ENCODE measurements at places on chromosomes 12 and 14.

DNA sequence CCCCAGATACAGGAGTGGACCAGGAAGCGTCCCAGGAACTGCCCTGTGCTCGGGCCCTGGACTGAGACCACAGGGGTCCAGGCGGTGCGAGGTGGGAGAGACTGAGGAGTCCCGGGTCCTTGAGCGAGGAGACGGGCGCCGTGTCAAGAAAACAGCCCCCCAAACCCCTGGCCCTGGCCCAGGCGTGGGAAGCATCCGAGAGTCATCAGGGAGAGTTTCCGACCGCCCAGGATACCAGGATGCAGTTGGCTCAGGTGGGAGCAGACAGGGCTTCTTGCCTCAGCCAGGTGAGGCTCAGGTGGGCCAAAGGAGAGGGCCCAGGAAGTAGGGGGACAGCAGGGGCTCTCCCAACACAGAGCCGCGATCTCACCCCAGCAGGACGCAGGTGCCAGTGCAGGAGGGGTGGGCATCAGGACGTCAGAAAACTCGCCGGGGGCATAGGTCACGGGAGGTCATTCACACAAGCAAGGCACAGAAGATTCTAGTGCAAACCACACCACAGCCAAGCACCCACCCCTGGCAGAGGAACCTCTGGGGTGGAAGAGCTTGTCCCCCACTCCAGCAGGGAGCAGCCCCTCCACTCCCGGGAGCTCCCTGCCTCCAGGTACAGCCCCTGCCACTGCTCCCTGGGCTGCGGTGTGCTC lies 102.5 kb upstream of the EIF5 start:
- no peak for DNase-seq

DNA sequence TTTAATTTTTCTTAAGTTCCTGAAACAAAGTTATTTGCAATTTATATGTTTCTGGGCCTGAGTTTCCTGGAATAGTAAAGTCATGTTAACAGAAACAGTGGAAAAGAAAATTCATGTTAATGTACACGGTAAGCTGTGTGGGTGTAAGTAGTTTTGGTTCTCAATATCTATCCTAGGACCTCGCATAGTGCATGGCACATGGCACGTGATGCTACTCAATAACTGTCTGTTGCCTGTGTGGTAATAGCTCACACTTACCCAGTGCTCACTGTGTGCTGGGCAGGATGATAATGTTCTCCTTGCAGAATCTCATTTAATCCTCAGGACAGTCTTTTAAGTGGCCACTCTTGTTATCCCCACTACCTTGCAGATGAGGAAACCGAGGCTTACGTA lies 100.7 kb downstream of the DUSP16 start:
- DNase-seq, result no peak

GRCh38 chr14:105889666-105890473 lies 363.5 kb downstream of the TMEM121 start:
- DNase-seq, result no peak

GRCh38 chr12:128365651-128366231 lies 98.8 kb downstream of the TMEM132C start:
- DNase-seq, result no peak

DNA sequence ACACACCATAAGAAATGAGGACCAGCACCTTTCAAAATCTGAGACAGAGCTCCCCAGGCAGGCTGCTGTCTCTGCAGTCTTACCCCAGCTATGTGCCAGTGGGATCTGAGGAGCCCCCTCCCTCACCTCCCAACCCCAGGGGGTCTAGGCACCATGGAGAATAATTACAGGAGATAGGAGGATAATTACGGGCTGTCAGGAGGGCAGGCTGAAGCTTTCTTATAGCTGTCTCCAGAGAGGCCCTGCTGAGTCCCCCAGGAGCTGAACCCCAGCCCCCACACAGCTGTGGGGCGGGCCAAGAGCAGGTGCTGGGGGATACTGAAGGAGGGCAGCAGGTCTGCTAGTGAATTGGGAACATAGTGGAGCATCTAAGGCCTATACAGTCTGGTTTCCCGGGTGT lies 6.8 kb downstream of the CPNE6 start:
- no peak for DNase-seq

DNA sequence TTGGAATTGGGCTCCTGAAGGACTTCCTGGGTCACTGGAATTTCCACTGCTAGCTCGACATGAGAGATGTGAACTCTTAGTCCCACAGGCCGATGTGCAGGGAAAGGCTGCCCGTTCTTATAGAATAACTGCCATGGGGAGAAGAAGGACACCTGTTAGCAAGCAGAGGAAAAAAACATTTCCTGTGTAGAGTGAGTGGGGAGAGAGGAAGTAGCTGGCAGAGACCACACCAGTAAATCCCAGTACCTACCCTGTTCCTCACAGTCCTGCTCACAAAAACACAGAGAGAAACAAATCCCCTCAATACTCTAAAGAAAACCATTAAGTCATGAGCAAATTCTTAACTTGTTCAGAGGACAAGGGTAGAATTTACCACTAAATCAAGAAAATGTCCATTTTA lies 29.5 kb downstream of the AREL1 start:
- no peak for DNase-seq

- DNase-seq, result no peak
Observed at GRCh38 chr14:24259282-24260025, 3.5 kb downstream of the TGM1 start.

- no peak for DNase-seq
Observed at GRCh38 chr14:90664911-90665310, 151.3 kb downstream of the TTC7B start.

DNA sequence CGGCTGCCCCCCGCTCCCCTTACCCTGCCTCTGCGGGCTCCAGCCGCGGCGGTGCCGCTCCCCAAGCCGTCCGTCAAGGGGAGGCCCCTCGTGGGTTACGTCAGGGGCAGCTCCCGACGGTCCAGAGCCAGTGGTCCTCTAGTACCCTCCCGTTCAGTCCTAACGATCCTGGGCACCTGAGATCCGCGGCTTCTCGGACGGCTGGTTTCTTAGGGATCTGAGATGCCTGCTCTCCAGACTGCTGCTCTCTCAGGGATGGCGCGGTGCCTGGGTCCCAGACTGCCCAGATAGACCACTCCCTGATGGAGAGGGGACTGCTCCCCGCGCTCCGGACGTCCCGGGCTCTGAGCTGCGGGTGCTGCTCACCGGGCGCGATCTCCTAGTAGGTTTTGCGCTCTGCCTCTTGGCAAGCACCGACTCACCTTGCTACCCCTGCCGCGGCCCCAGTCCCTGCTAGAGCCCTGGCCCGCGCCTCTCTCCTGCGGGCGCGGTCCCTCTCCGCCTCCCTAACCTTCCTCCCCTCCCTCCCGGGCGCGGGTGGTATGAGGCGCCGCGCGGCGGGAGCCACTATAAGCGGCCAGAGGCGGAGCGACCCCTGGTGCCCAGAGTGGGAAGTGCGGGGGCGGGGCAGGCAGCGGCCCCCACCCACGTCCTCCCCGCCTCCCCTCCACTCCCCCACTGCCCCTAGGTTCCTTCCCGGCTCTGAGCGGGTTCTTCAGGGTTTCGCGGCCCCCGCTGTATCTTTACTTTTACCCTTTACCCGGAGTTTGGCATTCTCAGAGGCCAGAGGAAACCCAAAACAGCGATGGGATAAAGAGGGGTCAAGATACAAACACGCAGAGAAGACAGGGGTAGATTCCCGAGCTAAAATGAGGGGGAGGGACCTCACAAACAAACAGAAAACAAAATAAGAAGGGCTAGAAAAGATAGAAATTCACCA lies at the start of gene C1QL4:
Gene C1QL4 (minus strand): TSS at position 544 of the 940 bp plus-strand sequence. CDS start 711 bp downstream, outside the sequence.
- peak; percentile 91 for DNase-seq

DNA sequence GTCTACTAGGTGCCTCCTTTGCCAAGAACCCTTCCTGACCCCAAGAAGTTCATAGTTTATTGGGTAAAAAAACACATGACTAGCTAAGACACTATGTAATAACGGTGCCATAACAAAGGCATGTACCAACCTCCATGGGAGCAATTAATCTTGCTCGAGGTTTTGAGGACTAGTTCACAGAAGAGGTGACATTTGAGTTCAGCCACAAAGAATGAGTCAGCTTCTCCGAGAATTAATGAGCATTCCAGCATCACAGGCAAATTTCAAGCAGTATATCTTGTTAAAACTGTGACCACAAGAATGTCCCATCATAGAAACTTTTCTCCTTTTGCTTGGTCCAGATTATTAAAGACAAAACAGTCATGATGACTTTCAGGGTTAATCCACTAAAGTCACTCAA lies 113.0 kb upstream of the RAP1B start:
- DNase-seq, result peak; percentile 31

GRCh38 chr14:64760916-64761315 lies 56.7 kb downstream of the PLEKHG3 start:
- DNase-seq, result no peak

- DNase-seq, result no peak
Observed at GRCh38 chr14:58151133-58152013, 640 bp downstream of the ARMH4 start.

DNA sequence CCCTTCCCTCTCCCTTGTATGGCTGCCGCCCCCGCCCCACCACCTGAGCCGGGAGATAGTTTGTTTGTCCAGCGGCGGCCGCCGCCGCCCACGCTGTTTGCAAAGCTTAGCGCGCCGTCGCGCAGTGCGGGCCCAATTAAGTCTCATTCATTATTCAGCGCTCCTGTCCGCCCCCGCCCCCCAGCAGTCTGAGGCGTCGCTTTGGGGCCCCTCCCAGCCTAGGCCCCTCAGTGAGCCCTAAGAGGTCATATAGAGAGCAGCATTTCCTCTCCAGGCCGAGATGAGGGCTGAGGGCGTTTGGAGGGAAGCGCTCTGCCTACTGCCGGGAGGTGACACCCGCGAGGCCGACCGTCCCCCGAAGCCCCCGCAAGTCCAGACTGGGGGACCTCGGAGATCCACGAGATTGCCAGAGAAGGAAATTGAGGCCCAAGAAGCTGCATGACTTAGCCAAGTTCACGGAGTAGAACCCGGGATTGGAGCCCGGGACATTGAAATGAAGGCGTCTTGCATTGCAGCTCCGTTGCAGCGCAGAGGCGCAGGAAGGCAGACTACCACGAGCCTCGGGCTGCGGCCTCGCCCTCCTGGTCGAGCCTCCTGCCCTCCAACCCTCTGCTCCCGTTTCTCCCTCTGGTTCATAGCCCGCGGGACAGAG lies at the start of gene DNAJC22:
Gene DNAJC22 (plus strand): TSS at position 230 of the 652 bp plus-strand sequence. CDS start 1,985 bp downstream, outside the sequence.
- DNase-seq, result peak; percentile 41

- no peak for DNase-seq
Observed at GRCh38 chr12:9699898-9700605, 30.5 kb downstream of the CLEC2D start.

GRCh38 chr12:106586803-106587684 lies 4.2 kb downstream of the RFX4 start:
- no peak for DNase-seq

All from CD4-positive, alpha-beta T cell treated with Interferon alpha-2 for 1 hour (primary cell).